HAP-1 (cell line): ENCODE measurements at places on chromosomes 7 and 10.

- no peak for DNase-seq
Observed at GRCh38 chr10:69792341-69792740, 9.4 kb upstream of the COL13A1 start.

- DNase-seq = no peak
Observed at GRCh38 chr10:112531421-112531820, 84.4 kb downstream of the VTI1A start.

DNA sequence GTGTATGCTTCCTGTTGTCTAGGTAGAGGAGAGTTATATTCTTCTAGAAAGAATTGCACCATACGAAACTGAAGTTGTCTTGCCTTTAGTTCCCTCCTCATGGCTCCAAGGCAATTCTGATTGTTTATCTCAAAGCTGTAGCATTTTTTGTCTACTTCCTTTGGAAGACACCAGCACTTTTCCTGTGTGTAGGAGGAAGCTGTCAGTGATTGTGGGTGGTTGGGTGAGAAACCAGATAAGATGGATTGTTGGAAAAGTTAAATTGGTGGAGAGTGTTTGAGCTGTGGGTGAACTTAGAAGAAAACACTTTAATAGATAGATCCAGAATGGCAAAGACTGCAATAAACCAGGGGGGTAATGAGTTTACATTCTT lies 12.1 kb upstream of the CSTF2T start:
- no peak for DNase-seq

GRCh38 chr10:70952401-70952800 lies 64.0 kb upstream of the PCBD1 start:
- DNase-seq = no peak

DNA sequence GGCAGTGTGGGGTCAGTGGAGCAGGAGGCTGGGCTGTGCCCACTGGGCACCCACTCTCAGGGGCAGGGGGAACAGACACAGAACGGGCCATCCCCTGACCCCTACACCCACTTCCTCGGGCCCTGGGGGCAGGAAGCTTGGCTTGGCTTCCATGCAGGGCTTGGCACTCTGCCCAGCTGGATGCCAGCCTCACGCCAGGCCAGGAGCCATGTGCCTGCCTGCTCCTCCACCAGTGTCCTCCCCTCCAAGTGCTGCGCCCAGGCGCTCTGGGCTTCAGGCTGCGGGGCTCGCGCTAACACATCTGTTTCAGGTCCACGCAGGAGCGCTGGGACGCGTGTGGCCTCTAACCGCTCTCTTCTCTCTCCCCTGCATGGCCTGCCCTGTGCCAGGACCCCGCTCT lies 12.7 kb downstream of the LDB3 start:
- no peak for DNase-seq

DNA sequence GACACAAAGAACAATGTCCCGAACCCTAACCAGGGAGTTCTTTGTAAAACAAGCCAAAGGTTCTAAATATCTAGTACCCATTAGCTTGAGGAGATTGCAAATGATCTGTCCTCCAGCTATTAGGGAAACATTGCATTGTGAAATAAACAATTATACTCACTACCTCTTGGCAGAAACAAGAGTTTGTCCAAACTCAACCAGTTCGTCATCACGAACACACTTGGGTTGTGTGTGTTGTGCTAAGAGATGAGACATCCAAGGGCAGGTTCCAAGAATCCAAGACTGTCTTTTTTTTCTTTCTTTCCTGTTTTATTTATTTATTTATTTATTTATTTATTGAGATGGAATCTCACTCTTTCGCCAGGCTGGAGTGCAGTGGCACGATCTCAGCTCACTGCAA lies 793.1 kb upstream of the AUTS2 start:
- DNase-seq = no peak

DNA sequence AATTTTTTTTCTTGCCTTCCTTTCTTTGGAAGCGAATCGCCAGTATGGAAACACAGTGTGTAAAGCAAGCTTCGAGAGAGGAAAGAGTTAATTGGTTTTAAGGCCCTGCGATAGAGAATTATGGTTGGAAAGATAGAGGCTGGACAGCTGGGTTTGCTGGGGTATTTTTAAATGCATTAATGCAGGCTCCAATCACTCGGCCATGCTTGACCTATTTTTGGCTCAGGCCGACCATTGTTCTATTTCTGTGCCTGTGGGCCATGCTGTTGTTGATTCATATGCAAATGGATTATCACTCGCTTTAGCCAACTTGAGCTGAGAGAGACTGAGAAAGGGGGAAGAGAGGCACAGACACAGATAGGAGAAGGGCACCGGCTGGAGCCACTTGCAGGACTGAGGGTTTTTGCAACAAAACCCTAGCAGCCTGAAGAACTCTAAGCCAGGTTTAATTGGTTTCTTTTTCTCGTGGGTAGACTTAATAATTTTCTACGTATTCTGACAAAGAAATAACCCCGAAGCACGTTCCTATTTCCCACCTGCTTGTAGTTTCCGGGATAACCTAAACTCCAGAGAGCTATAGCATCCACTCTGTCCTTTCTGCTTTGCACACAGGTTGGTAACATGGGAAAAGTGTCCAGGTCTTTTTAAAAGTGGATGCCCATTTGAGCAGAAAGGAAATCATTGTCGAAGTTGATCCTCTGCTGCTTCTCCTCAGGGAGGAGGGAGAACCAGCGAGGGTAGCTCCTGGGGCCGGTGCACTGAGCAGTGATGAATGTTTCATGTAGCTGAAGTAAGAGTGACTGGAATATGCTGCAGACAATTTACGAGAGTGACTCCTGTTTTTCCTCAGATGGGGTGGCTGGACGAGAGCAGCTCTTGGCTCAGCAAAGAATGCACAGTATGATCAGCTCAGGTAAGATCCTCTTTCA lies at the start of gene HDAC9:
TSS of gene HDAC9 (plus strand) at position 338 of the 929 bp plus-strand sequence. CDS start at position 892, 554 bp downstream.
- DNase-seq = peak; percentile 99

DNA sequence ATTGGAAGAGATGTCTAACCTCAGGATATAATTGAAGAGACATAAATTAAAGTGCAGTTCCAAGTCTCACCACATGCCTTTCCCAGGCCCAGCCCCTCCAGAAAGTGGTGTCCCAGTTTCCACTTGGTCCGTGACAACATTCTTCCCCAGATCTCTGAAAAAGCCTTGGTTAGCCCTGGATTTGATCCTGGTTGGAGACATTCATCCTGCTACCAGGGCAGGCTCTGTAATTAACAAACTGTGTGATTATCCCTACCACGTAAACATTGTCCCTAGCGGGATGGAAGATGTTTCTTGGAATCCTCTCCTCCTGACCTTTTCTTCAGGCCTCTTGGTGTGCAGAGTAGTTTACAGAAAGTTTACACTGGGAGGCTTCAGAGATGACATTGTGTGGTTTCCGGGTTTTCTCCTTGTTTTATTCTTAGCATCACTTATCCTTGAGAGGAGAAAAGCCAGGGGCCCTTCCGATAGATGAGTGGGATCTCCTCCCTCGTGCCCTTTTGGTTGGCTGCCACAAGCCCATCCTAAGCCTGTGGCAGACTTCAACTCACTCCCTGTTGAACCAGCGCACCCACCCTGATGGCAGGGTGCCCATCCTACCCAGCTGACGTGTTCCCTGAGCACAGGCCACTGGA lies 83.8 kb downstream of the COL13A1 start:
- no peak for DNase-seq

DNA sequence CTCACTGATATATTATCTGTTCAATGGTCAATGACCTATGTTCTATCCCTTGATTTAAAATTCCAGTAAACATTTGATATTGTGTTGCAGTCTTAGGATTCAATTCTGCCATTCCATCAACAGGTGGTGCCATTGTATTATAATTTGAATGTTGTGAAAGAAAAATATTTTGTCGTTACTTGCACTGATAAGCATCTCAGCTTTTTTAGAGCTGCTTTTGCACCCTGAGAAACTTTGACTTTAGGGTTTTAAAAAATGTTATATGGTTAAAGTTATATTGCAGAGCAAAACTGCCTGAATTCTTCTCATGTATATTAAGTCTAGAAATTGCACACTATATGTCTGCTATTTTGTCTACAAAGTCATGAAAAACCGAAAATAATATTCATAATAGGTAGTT lies 18.8 kb upstream of the MINDY3 start:
- peak; percentile 47 for DNase-seq

DNA sequence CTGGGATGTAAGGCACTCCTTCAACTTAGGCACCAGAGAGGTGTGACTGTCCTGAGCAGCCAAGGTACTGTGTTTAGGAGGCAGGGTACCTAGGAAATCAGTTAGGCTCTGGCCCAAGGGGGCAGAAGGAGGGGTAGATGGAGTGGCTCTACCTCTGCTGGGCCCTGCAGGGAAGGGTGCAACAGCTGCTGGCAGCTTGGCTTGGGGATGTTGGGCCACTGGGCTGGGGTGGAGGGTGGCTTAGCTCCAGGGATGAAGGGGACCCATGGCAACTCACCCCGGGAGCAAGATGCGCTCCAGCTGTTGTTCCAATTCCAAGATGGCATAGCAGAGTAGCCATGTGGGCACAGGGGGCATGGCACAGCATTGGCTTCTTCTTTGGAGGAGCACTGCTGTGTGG lies 42.1 kb downstream of the NEURL1 start:
- no peak for DNase-seq

GRCh38 chr10:126407831-126408230 lies 19.6 kb upstream of the ADAM12 start:
- no peak for DNase-seq
